ENCODE measurements at places on chromosomes 1 and 21.
A peak's percentile ranks its signal among the peaks of the same experiment; 100 is the strongest.

DNA sequence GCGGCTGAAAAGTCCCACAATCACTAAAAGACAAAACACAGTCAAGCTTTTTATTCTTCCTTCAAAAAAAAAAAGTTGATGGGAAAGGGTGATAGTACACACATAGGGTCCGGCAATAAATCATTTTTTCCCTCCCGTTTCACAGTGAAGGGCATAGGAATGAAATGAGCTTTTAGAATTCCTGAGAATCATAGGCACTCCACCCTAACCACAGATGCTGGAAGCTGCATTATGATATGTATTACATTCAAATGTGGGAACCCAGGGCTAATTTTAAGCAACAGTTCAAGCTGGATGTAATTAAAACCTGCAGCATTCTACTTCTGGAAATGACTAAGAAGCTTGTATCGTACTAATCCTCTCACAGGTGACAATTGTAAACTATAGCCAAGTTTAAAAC is 75.7 kb upstream of the KCNJ15 start:
- no peak for DNase-seq

DNA sequence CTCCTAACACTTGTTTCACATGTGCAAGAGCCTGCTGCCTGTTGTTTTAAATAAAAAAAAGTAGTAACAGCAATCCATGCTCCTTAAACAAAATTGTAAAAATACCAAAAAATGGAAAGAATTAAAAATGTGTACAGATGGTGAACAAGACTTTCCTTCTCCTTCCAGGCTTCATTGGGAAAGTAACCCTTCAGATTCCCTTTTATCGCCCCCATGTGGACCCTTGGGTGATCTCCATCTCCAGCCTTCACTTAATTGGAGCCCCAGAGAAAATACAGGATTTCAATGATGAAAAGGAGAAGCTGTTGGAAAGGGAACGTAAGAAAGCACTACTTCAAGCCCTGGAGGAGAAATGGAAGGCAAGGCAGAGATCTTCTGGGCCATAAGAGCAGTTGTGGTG is 14.2 kb downstream of the VPS13D start:
- DNase-seq, result no peak

- no peak for DNase-seq
Observed at GRCh38 chr1:21564521-21565095, 55.4 kb downstream of the ALPL start.

DNA sequence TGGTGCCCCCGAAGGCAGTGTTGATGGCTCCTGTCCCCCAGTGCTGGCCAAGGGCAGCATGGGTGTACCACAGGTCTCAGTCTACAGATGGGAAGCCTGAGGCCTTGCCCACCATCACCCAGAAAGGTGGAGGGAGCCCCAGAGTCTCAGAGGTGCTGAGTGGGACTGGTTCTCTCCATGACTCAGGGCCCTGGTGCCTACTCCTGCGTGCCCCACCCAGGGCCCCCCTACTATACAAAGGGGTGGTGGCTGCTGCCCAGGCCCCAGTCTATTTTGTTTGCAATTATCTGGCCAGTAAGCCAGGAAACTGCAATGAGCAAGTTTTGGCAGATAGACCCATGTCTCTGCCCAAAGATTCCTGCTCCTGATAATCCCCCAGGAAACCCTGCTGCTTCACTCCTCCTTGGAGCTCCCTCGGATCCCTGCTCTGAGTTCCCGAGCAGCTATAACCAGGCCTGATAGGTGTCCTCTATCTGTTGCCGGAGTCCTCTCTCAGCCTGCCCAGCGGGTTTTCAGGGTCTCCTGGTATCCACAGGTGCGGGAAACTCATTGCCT is 41.7 kb downstream of the EDN2 start:
- no peak for DNase-seq

DNA sequence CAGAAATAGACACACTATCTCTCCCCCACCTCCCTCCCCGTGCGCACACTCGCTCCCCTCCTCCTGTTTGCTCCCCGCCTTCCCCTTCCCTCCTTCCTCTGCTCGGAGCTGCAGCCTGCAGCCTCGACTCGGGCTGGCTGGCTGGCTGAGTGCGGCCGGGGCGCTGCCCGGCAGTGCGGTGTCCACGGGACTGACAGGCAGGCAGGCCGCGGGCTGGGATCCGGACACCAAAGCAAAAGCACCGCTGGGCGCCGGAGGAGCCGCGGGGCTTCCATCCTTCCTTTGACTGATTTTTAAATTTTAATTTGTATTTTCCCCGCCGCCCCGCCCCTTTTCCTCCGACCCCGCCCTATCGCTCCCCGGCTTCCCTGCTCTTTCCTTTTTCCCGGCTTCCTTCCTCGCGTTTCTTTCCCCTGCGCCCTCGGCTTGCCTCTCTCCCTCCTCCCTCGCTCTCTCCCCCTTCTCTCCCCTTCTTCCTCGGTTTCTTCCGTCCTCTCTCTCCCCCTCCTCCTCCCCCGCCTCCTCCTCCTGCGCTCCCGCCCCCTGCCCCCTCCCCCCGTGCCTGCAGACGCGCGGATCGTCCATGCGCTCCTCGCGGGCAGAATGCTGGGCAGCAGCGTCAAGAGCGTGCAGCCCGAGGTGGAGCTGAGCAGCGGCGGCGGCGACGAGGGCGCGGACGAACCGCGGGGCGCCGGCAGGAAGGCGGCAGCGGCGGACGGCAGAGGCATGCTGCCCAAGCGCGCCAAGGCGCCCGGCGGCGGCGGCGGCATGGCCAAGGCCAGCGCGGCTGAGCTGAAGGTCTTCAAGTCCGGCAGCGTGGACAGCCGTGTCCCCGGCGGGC is 109.4 kb downstream of the NAV1 start:
- DNase-seq, result peak; percentile 31

DNA sequence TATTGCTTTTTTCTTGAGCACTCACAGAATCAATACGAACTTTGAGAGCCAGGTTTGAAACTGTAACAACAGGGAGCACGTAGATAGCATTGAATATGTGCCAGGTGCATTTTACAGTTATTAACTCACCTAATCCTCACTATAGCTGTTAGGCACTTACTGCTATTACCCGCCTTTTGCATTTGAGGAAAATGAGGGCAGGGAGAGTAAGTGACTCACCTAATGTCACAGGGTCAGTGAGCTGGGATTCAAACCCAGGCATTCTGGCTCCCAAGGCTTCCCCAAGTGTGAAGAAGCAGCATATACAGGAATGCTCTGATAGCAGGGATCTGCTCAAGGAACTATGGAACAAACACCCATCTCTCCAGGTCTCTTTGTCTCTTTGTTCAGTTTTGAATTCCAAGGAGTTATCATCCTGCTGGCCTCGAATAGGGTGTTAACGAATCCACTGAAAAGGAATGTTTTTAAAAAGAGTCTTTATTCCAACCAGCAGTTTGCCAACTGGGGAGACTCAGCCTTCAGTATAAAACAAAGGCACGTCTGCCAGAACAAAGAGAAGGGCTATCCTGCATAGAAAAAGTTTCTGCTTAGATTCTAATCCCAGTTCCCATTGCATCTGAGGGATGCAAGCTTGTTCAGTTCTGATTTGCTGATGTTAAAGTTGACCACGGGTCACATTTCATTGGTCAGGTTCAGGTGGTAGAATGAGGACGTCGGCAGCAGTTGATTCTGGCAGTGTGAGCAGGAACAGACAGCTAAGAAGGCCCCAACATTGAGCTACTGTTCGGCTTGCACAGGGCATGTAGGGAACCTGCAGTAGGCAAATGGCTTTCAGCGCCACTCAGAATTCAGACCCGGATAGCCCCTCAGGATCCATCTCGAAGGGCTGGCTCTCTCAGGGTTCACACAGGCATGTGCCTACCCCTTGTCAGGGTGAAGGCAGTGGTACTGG is 22.1 kb downstream of the TRIM67 start:
- no peak for DNase-seq

DNA sequence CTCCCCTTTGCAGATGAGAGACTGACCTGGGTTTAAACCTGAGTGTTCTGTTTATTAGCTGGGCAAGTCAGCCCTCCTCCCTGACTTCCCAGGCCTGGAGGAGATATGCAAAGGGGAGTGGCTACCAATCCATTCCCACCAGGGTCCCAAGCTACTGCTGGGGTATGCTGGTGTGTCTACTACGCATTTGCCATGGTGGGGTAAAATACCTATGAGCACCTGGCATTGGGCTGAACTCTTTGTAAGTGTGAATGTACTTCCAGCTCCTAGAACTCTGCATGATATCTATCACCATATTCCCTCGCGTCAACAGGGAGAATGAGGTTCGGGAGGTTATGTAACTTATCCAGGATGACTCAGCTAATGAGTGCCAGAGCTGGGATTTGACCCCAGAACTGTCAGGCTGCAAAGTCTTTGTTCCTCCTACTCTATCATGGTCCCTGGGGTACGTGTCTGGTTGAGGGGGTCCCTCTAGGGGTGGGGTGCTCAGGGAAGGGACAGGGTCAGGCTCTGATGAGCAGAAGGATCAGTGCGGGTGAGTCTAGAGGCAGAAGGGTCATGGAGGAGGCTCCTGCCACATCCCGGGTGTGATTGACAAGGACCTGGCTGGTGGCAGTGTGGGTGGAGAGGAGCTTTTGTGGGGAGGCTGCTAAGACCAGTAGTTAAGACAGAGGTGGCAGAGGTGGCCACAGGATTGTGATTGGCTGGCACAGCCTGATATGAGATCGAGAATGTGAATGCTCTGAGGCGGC is 16.7 kb downstream of the AMPD2 start:
- DNase-seq, result no peak

GRCh38 chr1:8294170-8294697 is 23.7 kb upstream of the SLC45A1 start:
- no peak for DNase-seq

GRCh38 chr1:40708750-40709099 is 17.2 kb downstream of the NFYC start:
- peak; percentile 81 for DNase-seq

DNA sequence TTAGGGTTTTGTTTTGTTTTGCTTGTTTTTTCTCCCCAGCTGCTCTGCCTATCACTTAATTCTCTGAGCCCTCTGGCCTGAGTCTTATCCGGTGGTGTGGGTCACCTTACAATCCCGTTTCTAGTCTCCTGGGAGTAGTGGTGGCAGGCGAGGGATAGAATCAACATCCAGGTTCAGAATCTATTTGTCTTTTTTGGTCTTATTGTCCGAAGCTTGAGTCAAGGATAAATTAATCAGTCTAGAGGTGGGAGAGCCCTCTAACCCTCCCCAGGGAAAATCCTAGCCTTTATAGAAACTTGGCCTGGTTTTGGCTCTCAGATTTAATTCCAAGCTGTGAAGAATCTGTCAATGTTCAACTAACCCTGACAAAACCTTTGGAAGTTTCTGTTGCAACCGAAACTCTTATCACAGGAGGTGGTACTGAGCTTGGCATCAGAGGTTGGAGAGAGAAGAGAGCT is 246.3 kb downstream of the FGGY start:
- DNase-seq, result no peak

DNA sequence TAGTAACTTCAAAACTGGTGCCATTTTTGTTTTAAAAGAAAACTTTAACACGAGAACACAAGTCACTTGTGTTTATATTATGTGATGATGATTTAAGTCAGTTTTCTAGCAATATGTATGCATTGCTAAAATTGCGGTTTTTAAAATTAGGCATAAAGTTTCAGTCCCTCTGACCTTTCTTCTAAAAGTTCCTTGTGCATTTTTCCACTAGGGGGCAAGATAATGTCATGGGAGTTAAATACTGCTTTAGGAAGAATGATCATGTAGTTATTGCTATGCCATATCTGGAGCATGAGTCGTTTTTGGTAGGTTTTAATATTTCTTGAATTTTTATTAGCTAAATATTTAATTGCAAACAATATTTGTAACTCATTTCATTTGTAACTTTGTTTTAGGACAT is 10.7 kb downstream of the CDC7 start:
- DNase-seq, result no peak

- DNase-seq, result no peak
Observed at GRCh38 chr21:42654179-42654912, 925 bp downstream of the PDE9A start.

GRCh38 chr1:20590306-20590777 is 1.4 kb downstream of the CDA start:
- DNase-seq, result no peak

DNA sequence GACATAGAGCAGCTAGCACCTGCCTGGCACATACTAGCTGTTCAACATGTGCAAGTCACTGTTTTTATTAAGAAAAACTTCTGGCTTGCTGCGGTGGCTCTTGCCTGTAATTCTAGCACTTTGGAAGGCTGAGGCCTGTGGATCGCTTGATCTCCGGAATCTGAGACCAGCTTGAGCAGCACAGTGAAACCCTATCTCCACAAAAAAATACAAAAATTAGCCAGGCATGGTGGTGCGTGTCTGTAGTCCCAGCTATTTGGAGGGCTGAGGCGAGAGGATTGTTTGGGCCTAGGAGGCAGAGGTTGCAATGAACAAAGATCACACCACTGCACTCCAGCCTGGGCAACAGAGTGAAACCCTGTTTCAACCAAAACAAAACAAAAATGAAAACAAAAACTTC is 27.7 kb upstream of the C8B start:
- no peak for DNase-seq

- peak; percentile 45 for DNase-seq
Observed at GRCh38 chr1:222777977-222778376, 36.9 kb upstream of the DISP1 start.

DNA sequence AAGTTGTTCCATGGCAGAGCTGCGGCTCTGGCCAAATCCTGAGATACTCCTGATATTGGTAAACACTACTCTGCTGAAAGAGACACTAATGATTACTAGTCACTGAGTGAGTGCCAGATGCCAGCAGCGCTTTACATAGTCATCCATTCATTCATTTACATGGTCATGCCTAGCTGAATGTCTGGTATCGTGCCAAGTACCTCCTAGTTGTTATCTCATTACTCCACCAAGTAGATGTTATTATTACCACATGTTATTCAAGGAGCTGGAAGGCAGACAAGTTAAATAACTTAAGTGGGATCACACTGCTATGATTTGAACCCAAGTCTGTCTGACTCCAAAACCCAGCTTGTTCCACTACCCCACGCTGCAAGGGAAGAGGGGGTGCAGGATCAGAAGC is 4.7 kb downstream of the OLFML2B start:
- peak; percentile 18 for DNase-seq

- peak; percentile 30 for DNase-seq
Observed at GRCh38 chr1:36553591-36554322, 71.0 kb upstream of the CSF3R start.

- no peak for DNase-seq
Observed at GRCh38 chr1:32939655-32940371, 24.8 kb downstream of the RNF19B start.

GRCh38 chr1:27380766-27381733 is 2.1 kb downstream of the CD164L2 start:
- no peak for DNase-seq

DNA sequence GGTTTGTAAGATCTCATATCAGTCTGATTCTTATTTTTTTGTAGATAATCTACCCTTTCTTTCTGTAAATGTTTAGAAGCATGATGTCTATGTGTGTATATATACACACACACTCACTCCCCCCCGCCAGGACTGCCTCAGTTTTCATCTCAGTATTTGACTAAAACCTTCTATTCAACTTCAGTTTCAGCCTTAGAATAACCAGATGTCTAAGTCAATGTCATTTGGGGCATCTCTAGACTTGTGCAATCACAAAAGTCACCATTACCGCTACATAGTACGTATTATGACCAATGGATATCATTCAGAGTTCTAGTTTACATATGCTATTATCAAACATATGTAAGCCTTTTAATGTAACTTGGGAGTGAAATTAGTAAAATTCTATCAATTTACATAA is 53.3 kb upstream of the BOLA1 start:
- no peak for DNase-seq
